ENCODE measurements at places on chromosomes 16 and 17.

GRCh38 chr17:82168568-82168967, 44.1 kb downstream of the CCDC57 start:
- no peak for DNase-seq

GRCh38 chr16:89375021-89375420, 115.3 kb downstream of the ANKRD11 start:
- DNase-seq = no peak

- no peak for DNase-seq
These were observed 621 bp downstream of the KCNJ2 start for GRCh38 chr17:70169709-70170597.

DNA sequence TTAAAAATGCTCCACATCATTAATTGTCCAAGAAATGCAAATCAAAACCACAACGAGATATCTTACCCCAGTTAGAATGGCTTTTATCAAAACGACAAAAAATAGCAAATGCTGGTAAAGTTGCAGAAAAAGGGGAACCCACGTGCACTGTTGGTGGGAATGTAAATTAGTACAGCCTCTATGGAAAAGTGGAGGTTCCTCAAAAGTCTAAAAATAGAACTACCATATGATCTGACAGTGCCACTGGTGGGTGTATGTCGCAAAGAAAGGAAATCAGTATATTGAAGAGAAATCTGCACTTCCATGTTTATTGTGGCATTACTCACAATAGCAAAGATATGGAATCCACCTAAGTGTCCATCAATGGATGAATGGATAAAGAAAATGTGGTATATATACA, 38.2 kb upstream of the ZFHX3 start:
- no peak for DNase-seq

DNA sequence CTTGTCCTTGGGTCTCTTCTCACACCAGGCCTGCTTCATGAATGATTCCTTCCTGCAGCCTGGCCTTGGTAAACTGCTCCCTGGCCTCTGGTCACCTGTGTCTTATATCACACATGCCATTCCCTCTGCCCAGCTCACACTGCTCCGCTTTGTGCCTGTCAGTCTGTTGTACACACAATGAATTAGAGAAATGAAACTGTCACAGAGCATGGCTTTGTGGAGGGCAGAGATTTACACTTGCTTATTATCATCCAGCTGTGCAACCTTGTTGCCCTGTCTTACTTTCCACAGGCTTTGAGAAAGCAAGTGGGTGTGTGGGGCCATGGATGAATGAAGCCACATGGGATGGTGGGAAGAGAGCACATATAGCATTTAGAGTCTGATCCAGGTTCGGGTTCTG, 22.4 kb downstream of the ALDH3A2 start:
- DNase-seq = no peak

DNA sequence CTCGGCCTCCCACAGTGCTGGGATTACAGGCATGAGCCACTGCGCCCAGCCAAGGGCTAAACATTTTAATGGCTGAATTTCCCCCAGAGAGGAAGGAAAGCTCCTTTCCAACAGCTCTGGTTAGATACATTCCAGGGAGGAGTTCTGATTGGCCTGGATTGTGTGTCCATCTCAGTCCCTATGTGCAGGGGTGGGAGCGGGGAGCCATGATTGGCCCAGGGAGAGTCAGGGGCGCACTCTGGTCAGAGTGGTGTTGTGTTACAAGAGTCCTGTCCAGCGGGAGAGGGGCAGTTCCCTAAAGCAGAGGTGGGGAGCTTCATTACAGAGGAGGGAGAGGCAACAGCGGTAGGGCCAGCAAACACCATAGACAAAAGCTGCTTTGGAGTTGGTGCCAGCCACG, 75.0 kb downstream of the RAP1GAP2 start:
- no peak for DNase-seq

- no peak for DNase-seq
These were observed 678 bp upstream of the AKAP10 start for GRCh38 chr17:19978209-19978802.

DNA sequence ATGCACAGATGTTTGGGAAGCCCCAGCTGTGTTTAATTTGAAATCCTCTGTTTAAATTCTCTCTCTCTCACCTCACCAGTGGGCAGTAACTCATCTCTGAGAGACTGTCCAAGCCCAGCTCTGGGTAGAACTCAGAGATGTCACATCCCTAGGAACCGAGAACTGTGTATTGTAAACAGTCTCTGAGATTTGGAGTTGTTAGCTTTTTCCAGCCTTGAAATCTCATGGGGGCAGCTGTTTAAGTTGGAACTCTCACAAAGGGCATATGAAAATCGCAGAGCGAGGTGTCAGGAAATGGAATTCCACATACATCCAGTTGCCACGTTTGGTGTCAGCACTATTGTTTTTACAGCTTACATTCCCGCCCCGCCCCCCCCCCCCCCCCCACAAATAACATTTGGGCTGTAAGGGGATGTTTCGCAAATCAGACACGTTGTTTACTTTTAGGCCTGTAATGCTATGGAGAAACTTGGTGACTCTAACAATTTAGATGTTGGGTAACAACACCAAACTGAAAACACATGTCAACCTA, 34.3 kb downstream of the VPS35L start:
- DNase-seq = no peak

All from NCI-H2029 (cell line).